Skin of body (tissue), 3 donors: ENCODE measurements at places on chromosomes 7 and 10. TPM values are rescaled to one million over a fixed set of nuclear protein-coding genes. Genes with fewer than 3 reads are reported as not detected.

MYPN gene
- 9.4 TPM for total RNA-seq

- peak; percentile 17 for DNase-seq
These were observed 47.8 kb upstream of the CALCR start for GRCh38 chr7:93622036-93623033.

GJD4 gene
- not detected for total RNA-seq

NUDT5 gene
- 24.0 TPM for total RNA-seq

DNA sequence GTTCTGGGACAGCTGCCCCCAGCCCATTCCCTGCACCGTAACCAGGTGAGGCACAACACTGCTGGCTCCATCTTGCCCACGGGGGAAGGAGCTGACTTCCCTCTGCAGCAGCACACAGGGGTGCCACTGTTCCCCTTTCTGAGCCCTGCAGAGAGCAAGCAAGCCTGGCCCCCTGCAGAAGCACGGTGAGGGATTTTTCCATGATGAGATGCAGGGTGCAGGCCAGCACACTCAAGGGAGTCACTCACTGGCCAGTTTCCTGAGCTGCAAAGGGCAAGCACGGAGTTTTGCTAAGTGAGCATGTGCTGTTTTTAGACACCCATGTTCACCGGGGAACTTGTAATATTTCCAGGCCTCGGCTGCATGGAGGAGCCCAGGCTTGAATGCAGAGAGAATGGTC is 176.6 kb downstream of the PIP4K2A start:
- no peak for DNase-seq

GRCh38 chr10:123683865-123684264 is 17.7 kb downstream of the GPR26 start:
- no peak for DNase-seq

CHN2 gene
- total RNA-seq: 9.1 TPM

IFIT1B gene
- 4.9 TPM for total RNA-seq

GRCh38 chr10:28036587-28036986 is 37.7 kb upstream of the ODAD2 start:
- DNase-seq: no peak

- no peak for DNase-seq
These were observed 50.6 kb upstream of the AGBL3 start for GRCh38 chr7:134935701-134936100.

- DNase-seq: no peak
These were observed 19.4 kb upstream of the SH3PXD2A start for GRCh38 chr10:103874730-103875129.

DNA sequence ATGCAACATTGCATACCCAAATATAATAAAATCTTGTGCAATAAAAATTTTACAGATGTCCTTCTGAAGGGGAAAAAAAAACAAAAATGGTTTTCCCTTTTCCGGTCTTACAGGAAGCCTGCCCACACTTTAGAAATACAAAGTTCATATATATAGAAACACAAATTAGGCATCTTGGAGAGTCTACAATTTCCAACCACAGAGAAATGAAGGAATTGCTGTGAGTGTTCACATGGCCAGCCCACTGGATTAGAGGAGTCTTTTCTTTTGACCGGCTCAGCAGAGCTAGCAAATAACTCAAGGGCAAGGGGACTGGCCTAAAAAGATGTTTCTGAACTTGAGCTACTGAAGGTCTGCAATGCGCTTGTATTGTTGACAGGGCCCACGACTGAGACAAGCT is 92.4 kb downstream of the GLI3 start:
- peak; percentile 33 for DNase-seq
